ENCODE measurements at places on chromosomes 4 and X.

GRCh38 chr4:155952501-155952901 lies 1.2 kb downstream of the CTSO start:
- DNase-seq: no peak

DNA sequence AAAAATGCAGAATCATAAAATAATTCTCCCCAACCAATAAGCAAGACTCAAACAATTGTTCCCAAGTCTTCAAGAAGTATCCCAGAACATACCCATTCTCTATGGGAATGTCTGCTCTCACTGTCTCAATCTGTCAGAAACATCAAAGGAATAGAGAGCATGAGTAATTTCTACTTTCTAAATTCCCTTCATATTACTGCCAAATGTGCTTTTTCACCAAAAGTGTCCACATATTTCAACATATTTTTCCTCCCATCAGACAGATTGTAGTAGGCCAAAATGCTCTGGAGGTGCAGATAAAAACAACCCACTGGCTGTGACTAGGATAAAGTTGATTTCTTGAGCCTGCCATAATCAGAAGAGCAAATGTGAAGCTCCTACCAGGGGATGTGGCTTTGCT lies 692.0 kb upstream of the FAM241A start:
- DNase-seq: no peak

- DNase-seq: no peak
These were observed 106.9 kb downstream of the ATRX start for GRCh38 chrX:77679144-77679543.

GRCh38 chr4:112939901-112940300 lies 109.6 kb upstream of the ANK2 start:
- no peak for DNase-seq

DNA sequence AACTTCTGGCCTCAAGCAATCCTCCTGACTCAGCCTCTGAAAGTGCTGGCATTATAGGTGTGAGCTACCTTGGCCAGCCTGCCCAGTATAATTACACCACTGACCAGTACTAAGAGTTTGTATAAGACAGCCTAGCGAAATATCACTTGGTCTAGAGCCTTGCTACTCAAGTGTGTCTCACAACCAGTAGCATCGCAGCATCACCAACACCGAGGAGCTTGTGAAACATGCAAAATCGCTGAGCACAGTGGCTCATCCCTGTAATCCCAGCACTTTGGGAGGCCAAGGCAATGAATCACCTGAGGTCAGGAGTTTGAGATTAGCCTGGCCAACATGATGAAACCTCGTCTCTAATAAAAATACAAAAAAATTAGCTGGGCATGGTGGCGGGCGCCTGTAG lies 102.0 kb upstream of the GATB start:
- no peak for DNase-seq

- DNase-seq: no peak
These were observed 27.3 kb upstream of the CHRNA9 start for GRCh38 chr4:40307627-40308497.

DNA sequence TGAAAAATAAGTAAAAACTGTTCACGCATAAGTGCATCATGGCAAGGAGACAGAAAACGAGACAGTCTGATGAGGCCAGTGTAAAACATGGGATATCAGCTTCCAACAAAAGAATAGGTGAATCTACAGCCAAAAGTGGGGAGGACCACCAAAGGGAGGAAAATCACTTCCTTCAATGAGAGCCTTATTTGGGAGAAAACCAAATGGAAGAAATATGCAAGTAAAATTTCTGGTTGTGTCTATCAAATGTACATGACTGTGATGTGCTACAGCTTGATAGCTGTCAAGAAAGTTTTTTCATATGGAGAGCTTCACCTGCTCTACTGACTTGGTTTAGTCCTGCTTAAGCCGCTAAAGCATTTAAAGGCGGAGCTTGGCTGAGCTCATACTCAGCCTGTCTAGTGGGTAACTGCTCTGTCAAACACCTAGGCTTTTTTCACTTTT lies 66.2 kb downstream of the MAGEA1 start:
- DNase-seq: no peak

DNA sequence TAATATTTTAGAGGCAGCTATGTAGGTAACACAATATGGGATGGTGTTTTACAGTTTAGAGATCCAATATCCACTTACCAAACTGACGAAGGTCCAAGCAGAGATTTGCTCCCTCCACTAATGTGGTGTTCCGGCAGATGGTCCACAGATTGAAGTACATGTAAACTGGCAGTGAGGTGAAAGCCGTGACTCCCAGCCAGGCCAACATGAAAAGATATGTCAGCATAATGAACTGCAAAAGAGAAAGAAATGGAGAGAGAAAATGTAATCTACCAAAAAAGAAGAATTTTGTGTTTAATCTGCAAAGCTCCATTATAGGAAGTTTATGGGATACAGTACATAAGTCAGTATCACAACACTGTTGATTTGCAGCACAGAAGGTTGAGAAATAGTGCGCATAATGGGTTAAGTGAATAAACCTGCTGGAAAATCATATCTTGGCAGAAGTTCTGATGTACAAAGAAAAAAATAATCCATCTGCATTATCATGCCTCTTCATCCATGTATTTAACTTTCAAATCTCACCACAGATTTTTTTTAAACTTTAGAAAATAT lies 160.2 kb downstream of the GPM6A start:
- no peak for DNase-seq

DNA sequence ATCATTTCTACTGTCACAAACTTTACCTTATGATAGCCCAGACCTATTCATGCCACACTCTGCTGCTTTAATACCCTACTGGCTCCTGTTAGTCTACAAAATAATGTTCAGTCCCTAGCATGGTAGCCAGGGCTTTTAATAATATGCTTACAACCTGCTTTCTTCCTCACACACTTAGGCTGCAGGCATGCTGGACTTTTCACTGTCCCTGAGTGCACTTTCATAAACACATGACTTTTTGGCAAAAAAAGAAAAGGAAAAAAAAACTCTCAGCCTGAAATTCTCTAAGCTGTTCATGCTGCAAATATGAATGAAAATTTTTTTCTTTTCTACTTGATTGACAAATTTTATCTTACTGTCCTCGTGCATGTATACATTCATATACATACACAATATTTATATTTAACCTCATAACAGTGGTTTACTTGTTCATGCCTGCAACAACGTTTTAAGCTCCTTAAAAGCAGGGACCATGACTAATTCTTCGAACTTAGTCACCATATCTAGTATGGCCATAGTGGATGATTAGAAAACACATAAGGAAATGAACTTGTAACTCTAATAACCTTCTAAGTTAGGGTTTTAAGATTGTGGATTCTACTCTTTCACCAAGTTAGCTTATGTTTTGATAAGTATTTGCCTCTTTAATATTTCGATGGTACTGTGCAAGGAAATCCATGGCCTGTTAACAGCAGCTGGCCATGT lies 229.5 kb downstream of the SPCS3 start:
- DNase-seq: no peak

- DNase-seq: no peak
These were observed 243.6 kb downstream of the NPFFR2 start for GRCh38 chr4:72275381-72275780.

DNA sequence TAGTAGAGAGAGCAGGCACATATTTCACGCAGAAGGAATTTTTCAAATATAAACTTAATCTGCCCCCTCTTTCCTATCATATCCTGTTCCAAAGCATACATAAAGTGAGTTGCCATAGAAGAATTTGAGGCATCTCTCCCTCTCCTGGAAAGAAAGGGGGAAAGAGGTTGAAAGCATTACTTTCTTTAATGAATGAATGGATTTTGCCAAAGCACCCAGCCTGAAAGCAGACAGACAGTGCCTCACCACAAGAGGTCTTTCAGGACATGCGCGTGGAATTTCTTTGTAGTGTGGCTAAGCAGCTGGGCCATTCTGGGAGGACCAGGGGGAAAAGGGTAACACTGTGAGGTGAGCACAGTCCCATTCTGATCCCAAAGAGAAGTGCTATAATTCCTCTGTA lies 651.4 kb downstream of the IQCM start:
- no peak for DNase-seq

DNA sequence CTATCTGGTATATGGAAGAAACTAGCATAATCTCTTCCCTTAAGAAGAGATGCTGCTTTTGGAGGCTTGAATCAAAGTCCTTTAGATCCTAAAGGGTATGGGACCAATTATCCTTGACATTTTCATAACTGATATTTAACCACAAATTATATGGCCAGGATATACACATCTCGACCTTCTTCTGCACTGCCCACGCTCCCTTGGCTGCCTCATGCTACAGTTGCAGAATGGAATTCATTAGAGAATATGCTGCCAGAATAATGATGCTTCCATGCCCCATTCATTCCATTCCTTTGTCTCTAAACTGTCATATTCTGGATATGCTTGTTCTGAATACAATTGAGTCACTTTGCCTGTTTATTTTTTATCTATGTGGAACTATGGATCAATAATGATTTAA lies 157.1 kb upstream of the PACRGL start:
- DNase-seq: no peak

DNA sequence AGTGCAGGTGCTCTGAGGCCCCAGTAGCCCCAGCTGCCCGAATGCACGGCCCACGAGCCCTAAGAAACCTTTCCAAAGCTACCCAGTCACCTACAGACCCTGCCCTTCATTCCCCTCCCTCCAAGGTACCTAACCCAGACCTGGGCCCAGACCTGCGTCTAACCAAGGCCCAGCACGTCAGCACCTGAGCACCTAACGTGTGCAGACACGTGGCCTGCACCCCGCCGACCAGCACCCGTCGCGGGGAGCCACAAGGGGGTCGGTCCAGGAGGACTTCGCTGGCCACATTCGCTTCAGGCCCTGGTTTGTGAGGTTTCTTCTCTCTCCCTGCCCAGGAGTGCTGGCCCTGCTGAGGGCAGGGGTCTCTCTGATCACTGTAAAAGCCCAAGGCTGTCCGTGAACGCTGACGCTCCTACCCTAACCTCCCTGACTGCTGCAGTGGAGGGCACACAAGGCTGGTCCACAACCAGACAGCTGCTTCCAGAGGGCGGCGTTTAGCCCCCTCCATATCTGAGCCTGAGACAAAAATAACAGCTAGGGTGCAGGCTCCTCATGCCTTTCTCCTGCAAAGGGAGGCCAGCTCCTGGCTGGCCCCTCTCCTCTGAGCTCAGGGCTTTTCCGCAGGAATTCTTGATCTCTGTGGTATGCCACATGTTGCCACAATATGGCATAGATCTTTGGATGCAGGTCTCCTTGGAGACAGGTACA lies 31.8 kb downstream of the WDR1 start:
- no peak for DNase-seq

GRCh38 chr4:184446132-184446658 lies 28.2 kb downstream of the IRF2 start:
- DNase-seq: no peak

GRCh38 chr4:102246416-102246815 lies 98.9 kb downstream of the SLC39A8 start:
- no peak for DNase-seq

GRCh38 chr4:74117024-74117534 lies 18.1 kb upstream of the CXCL2 start:
- DNase-seq: no peak

All from NCI-H1048 (cell line).